DMS 273 treated with DMSO at 0.1 percent for 48 hours (cell line): ENCODE measurements at places on chromosomes 1 and 21.

- DNase-seq, result no peak
These were observed 66.1 kb upstream of the PLA2G4A start for GRCh38 chr1:186762653-186763052.

DNA sequence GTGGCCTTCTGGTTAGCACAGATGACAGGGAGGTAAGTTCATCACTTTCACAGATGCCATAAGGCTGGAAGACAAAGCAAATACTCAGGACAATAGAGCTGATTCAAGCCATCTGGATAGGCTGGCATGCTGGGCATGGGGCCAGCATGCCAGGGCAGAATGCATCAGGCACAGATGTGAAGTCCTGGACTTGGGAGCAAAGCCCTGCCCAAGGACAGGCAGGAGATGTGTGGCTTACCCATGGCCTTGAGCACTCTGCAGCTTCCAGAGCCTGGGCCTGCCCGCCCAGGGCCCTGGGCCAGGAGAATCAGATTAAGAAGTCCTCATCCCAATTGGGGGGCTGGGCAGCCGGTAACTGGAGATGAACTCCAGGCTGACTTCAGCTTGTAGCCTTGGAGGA is 135.7 kb upstream of the ZC3H12A start:
- DNase-seq, result peak; percentile 66

DNA sequence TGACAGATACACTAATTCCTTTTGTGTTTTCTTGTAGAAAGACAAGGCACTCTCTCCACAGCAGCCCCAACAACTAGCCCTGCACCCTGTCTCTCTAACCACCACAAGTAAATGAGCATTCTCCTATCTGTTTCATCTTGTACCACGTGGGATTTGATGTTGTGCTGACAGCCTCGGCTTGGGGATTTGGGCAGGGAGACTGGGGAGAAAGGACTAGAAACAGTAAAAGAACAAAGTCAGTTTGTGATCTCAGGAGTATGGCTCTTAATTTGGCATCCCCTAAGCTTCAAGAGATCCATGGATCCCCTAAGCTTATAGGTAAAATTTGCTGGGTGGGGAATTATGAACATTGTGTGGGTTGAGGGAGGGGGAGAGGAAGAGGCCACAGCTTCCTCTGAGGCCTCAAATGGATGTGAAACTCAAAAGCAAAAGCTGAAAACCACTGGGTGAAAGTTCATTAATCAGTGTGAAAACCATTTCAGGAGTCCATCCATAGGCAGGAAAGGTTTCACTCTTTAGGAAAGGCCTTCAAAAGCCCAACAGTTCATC is 3.1 kb downstream of the C1orf162 start:
- DNase-seq, result no peak

DNA sequence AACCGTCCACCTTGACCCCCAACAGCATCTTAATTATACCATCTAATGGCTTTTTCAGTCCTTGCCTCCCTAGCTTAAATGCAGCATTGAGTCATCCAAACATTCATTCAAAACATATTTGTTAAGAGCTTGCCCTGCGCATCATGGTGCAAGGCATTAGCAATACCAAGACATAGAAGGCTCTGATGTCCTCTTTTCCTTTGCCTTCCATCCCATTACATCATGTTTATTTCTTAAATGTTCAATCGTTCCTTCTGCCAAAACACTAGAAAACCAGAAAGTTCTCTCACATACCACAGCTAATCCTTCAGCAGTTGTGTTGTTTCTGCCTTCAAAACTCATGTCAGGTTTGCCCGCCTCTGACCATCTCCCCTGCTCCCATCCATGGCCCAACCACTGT is 29.8 kb upstream of the VTCN1 start:
- DNase-seq, result no peak

DNA sequence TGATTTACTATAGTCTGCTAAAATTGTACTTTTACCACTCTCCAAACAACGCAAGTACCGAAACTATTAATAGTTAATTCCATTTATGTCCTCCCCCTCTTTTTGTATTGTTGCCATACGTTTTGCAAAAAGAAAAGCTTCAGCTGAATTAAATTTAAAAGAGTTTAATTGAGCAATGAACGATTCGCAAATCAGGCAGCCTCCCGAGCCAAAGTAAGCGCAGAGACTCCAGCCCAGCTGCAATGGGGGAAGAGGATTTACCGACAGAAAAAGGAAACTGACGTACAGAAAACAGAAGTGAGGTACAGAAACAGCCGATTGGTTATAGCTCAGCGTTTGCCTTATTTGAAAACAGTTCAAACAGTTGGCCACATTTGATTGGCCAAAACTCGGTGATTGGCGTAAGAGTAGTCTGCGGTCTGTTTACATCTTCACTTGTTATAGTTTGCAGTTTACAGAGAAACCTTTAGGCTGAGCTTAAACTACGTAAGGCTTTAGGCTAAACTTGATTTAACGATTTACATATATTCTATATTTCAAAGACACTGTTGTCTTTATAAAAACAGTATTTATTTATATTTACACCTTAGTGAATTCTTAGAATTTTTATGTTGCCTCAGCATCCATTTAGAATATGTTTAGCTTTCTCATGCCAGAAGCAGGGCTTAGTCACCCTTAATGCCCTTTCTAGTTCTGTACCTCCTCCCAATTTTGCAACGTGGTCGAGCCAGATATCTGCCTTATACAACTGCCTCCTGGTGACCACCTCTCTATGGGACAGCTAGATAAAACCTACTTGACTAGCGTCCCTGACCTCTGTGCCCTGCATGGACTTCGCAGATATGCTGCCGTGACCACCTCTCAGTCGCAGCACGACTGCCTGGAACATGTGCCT is 23.8 kb downstream of the CR1 start:
- no peak for DNase-seq

- DNase-seq, result no peak
These were observed 590 bp downstream of the TMOD4 start for GRCh38 chr1:151175041-151175741.
